ENCODE measurements at places on chromosomes 4 and X. TPM values are rescaled to one million over a fixed set of nuclear protein-coding genes. Genes with fewer than 3 reads are reported as not detected.

Gene ANAPC10
- 26.8 TPM for total RNA-seq

Gene FAM9B
- total RNA-seq = not detected

Gene ZFP92
- total RNA-seq = 1.7 TPM

Gene CTAG2
- total RNA-seq = 44.1 TPM

Gene GAGE13
- total RNA-seq = not detected

Gene ALAS2
- not detected for total RNA-seq

Gene MND1
- 20.2 TPM for total RNA-seq

Gene FSTL5
- not detected for total RNA-seq

Gene CLDN2
- not detected for total RNA-seq

Gene TMPRSS11B
- not detected for total RNA-seq

DNA sequence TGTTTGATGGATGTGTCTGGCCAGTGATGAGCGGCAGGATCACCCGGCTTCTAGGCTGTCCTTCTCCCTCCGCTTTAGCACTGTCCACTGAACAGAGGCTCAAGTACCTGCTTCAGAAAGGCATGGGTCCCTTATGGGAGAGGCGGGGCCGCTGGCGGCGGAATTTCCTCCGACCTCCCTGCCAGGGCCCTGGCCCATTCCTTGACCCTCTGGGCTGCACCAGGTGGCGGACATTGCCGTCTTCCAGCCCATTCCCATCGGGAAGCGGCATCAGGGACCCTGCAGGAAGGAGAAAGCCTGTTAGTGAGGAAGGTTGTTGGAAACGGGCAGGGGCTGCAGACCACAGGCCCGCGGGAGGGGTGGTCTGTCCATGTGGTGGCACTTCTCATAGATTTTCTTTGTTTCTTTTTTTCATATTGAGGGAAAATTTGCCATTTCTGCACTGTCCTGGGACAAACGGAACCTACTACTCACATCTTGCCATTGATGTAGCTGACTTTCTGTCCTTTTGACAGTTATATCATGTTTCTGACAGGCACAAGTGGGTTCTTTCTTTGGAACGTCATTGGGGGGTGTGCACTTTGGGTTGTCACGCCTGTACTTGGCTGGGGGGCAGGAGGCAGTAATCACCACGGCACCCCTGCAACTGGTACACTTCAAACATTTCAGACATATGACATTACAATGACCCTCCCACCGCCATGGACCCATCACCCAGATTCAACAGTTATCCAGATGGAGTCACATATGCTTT, 6.1 kb downstream of the APLN start:
- H3K36me3 ChIP-seq = no peaks in the 10 kb centered on the region
- no peak for DNase-seq
- peaks cover 4% of the 10 kb centered on the region for H3K27me3 ChIP-seq
- no peak overlapping the region for H3K4me3 ChIP-seq

DNA sequence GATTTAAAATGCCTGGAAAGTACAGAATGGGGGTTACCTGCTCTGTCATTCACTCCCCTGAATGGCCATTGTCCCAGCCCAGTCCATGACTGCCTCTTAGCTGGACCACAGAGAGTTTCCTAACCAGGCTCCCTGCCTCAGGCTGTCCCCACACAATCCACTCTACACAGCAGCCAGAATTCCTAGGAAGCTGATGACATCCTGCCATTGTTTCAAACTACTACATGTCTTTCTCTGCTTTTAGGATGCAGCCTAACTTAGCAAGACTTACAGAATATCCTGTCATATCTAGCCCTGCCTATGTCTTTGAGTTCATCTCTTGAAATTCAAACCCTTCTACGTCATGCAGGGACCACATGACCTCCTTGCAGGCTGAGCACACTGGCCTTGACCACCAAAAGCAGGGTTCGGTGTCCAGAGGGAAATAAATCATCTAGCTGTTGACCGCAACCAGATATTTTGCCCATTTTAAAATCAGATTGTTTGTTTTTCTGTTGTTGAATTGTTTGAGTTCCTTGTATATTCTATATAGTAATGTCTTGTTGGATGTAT, 16.1 kb upstream of the CRMP1 start:
- no peaks in the 10 kb centered on the region for H3K36me3 ChIP-seq
- no peak for DNase-seq
- H3K27me3 ChIP-seq = no peaks in the 10 kb centered on the region

- H3K27ac ChIP-seq = no peak overlapping the region
- no peak for DNase-seq
- no peak overlapping the region for H3K4me3 ChIP-seq
- no peaks in the 10 kb centered on the region for H3K36me3 ChIP-seq
- H3K27me3 ChIP-seq = no peaks in the 10 kb centered on the region
These were observed 85.0 kb upstream of the FAT1 start for GRCh38 chr4:186808630-186809018.

DNA sequence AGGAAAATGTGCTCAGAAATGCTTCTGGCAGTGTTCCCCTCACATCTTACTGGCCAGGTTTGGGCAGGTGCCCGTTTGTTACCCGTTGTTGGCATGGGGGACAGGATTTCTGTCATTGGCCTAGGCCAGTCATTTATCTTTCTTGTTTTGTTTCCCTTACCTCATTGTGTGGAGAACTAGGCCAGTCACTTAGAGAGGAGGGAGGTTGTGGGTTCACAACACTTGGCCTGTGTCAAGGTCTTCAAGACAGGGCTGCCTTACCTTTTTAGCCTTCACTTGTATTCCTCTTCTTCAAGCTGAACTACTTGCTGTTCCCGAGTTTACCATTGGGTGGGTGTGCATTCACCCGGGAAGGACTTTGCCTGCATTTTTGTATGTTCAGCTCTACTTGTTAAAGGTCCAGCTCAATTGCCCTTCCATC, 17.7 kb downstream of the SNX25 start:
- no peaks in the 10 kb centered on the region for H3K4me1 ChIP-seq
- H3K36me3 ChIP-seq = no peaks in the 10 kb centered on the region
- no peaks in the 10 kb centered on the region for H3K27me3 ChIP-seq
- H3K27ac ChIP-seq = no peak overlapping the region
- no peak for DNase-seq
- H3K4me3 ChIP-seq = no peak overlapping the region

GRCh38 chrX:8364369-8365141, 100.1 kb upstream of the VCX3B start:
- DNase-seq = no peak
- no peak overlapping the region for H3K4me3 ChIP-seq
- H3K36me3 ChIP-seq = no peaks in the 10 kb centered on the region
- H3K27ac ChIP-seq = no peak overlapping the region
- no peaks in the 10 kb centered on the region for H3K4me1 ChIP-seq

- H3K27me3 ChIP-seq = no peaks in the 10 kb centered on the region
- no peaks in the 10 kb centered on the region for H3K36me3 ChIP-seq
These were observed 49.7 kb downstream of the CHIC2 start for GRCh38 chr4:54014666-54015160.

GRCh38 chr4:159045321-159045720, 57.6 kb upstream of the RAPGEF2 start:
- no peak for DNase-seq
- no peak overlapping the region for H3K27ac ChIP-seq
- H3K36me3 ChIP-seq = no peaks in the 10 kb centered on the region
- no peak overlapping the region for H3K4me3 ChIP-seq
- H3K27me3 ChIP-seq = peaks cover 5% of the 10 kb centered on the region

- no peaks in the 10 kb centered on the region for H3K27me3 ChIP-seq
- no peak overlapping the region for H3K4me3 ChIP-seq
- no peaks in the 10 kb centered on the region for H3K36me3 ChIP-seq
These were observed 46.1 kb downstream of the MID1IP1 start for GRCh38 chrX:38847206-38847902.

DNA sequence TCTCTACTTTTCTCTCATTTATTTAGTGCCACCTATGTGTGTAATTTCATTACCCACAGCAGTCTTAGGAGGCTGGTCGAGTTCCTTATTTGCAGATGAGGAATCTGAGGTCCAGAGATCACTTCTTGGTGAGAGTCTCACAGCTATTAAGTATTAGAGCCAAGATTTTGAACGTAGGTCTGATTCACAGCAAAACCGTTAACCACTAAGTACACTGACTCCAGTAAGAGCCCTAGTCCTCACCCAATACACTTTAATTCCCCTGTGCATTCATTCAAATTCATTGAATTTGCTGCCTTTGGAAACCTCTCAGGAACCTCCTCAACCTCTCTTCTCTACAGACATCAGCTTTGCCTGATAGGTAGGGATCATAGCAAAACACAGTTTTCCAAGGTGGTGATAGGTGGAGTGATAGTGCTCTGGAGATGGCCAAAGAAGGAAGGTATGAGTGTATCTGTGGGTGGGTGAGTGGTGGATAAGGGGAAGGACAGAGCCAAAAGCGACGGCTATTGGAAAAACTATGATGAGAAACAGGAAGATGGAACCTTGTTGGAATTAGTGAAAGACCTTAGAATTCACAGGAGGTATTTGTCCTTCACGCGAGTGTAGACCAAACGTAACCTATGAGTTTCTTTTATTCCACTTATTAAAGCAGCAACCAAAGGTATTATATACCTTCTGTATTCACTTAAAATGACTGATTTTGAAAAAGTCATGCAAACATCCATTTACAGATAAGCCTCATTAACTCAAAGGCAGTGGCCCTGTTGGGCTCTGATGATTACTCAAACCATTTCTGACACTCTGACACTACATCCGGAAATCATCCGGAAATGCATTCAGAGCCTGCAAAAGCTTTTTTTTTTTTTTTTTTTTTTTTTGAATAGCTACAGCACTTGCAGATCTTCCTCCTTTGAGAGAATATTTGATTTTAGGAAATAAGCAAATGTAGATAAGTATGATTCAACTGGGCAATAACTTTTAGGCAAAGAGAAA, 6.3 kb downstream of the FMR1 start:
- no peak overlapping the region for H3K4me3 ChIP-seq
- DNase-seq = peak; percentile 25
- no peaks in the 10 kb centered on the region for H3K27me3 ChIP-seq
- no peaks in the 10 kb centered on the region for H3K36me3 ChIP-seq
- H3K4me1 ChIP-seq = peaks cover 69% of the 10 kb centered on the region
- H3K27ac ChIP-seq = peak overlapping the region; percentile 24

- no peaks in the 10 kb centered on the region for H3K36me3 ChIP-seq
- DNase-seq = no peak
- no peak overlapping the region for H3K4me3 ChIP-seq
- H3K27ac ChIP-seq = no peak overlapping the region
- no peaks in the 10 kb centered on the region for H3K4me1 ChIP-seq
These were observed 14.6 kb upstream of the IL13RA2 start for GRCh38 chrX:115031989-115032388.

DNA sequence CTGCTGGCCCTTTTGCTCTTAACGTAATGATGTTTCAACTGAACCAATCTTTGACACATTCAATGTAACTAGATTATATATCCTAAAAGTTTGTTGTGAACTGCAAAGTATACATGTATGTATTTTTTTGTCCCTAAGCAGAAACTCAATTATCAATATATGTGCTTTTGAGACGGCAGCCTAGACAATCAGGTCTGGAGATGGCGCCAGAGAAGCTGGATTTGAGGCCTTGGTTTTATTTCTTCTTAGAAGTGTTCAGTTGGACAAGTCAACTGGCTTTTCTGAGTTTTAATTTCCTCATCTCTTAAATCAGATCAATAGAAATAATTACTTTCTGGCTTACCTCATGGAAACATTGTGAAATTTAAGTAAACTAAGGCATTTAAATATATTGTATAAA, 62.5 kb downstream of the DCAF8L1 start:
- DNase-seq = no peak
- no peak overlapping the region for H3K4me3 ChIP-seq
- H3K27ac ChIP-seq = no peak overlapping the region
- H3K4me1 ChIP-seq = no peaks in the 10 kb centered on the region

DNA sequence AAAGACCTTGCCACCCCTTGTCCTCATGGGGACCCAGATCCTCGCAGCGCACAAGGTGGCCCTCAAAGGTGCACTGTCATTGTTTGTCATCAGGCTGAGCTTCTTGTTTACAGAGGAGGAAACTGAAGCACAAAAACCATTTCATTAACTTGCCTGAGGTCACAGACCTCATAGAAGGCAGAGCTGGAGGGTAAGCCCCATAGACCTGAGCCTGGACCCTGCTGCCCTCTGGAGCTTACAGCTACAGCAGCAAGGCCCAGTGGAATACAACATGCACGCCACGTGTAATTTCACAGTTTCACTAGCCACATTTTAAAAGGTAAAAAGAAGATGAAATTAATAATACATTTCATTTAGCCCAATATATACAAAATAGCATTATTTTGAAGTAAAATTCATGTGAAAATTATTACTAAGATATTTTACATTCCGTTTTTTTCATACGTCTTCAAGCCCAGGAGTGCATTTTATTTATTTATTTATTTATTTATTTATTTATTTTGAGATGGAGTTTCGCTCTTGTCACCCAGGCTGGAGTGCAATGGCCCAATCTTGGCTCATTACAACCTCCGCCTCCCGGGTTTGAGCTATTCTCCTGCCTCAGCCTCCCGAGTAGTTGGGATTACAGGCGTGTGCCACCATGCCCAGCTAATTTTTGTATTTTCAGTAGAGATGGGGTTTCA, 8.8 kb downstream of the JAKMIP1 start:
- H3K4me1 ChIP-seq = no peaks in the 10 kb centered on the region
- no peak overlapping the region for H3K4me3 ChIP-seq
- no peak for DNase-seq
- no peaks in the 10 kb centered on the region for H3K27me3 ChIP-seq
- no peaks in the 10 kb centered on the region for H3K36me3 ChIP-seq

GRCh38 chrX:140744085-140744484, 34.5 kb downstream of the LINC00632 start:
- H3K27me3 ChIP-seq = no peaks in the 10 kb centered on the region
- no peaks in the 10 kb centered on the region for H3K36me3 ChIP-seq
- peak; percentile 6 for DNase-seq
- H3K27ac ChIP-seq = no peak overlapping the region

GRCh38 chrX:22520128-22520828, 247.6 kb downstream of the CBLL2 start:
- H3K27ac ChIP-seq = no peak overlapping the region
- no peaks in the 10 kb centered on the region for H3K27me3 ChIP-seq
- H3K4me1 ChIP-seq = no peaks in the 10 kb centered on the region

DNA sequence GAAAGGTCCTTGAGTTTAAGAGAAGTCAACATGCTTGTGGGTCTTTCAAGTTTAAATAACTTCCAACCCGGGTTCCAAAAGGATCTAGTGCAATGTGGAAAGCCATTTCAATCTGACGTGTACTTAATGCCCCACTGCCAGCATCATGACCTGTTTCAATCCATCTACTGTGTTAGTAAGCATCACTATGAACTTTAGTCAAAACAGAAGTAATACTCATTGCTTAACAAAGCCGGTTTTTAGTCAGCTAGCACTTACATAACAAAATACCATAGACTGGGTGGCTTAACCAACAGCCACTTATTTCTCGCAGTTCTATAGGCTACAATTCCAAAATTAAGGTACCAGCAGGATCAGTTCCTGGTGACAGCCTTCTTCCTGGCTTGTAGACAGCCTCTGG, 677.5 kb downstream of the DMD start:
- H3K27me3 ChIP-seq = no peaks in the 10 kb centered on the region
- no peak for DNase-seq
- no peaks in the 10 kb centered on the region for H3K36me3 ChIP-seq
- no peak overlapping the region for H3K27ac ChIP-seq
